ENCODE measurements at places on chromosomes 4 and X. TPM values are rescaled to one million over a fixed set of nuclear protein-coding genes. Genes with fewer than 3 reads are reported as not detected.

Gene MAGEH1
- total RNA-seq = 25.6 TPM

Gene DIPK2B
- total RNA-seq = 26.0 TPM

Gene STPG2
- total RNA-seq = 0.12 TPM

Gene PF4V1
- total RNA-seq = not detected

Gene TLR1
- 6.9 TPM for total RNA-seq

Gene UGT2B10
- total RNA-seq = not detected

Gene RHOXF2
- total RNA-seq = not detected

Gene SHOX
- not detected for total RNA-seq

Gene CCDC110
- total RNA-seq = 1.6 TPM

DNA sequence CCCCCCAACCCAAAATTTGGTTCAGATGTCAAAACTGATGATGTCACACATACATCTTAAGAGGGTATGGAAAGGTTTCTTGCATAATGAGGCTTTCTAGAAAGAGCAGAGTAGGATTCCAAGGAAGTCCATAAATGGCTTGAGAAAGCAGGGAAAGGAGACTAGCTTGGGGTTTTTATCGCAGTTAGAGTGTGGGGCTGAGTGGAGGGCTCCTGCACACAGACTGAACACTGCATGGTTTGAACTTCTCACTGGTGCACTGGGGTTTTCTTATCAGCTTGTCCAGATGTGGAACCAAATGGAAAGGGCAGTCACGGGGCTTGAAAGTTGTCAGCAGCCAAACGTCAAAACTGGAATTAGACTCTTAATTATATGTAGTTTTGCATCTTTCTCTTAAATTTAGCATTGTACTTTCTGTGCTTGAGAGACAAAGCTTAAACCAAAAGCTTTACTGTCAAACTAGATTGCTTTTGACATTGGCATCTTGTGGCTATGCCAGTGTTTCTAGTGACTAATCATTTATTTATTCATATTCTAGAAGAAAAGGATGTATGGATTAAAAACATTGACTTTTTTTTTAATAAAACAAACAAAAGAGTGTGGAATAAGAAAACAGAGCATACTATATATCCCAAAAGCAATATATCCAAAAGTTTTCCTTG is 78.3 kb upstream of the STIM2 start:
- DNase-seq = no peak

- no peak for DNase-seq
Measured at GRCh38 chr4:123578276-123579029, 181.9 kb downstream of the SPRY1 start.

- no peak for DNase-seq
Measured at GRCh38 chr4:144754562-144755410, 108.8 kb downstream of the HHIP start.

DNA sequence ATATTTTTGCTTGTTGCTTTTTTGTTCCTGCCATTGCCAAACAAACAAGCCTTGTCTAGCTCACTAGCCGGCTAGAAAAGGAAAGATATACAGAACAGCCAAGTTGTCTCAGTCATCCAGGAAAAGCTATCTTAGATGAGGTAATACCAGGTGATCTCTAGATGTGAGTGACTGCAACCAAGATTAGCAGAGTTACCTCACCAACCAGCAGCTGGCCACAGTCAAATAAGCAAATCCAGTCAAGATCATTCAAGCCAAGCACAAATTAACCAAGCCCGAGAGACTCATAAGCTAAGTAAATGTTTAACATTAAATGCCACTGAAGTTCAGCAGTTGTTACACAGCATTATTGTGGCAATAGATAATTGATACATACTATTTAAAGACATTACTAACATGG is 108.6 kb downstream of the CENPC start:
- no peak for DNase-seq

DNA sequence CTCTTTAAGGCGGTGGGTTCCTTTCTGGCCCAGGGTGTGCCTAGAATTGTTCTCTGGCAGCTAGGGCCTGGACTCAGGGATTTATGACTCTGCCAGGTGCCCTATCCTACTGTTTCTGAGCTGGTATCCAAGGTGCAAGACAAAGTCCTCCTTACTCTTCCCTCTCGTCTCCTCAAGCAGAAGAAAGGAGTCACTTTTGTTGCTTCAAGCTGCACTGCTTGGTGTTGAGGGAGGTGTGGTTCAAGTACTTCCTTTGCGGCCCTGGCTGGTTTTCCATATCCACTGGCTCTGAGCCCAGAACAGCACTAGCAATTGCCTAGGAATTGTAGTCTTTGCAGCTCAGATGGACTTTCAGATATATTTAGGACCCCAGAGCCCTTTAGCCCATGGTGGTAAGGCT is 39.3 kb downstream of the RTL3 start:
- peak; percentile 24 for DNase-seq

- DNase-seq = no peak
Measured at GRCh38 chr4:122606364-122607043, 14.4 kb downstream of the IL21 start.

- no peak for DNase-seq
Measured at GRCh38 chr4:185870366-185870765, 58.4 kb upstream of the SORBS2 start.

DNA sequence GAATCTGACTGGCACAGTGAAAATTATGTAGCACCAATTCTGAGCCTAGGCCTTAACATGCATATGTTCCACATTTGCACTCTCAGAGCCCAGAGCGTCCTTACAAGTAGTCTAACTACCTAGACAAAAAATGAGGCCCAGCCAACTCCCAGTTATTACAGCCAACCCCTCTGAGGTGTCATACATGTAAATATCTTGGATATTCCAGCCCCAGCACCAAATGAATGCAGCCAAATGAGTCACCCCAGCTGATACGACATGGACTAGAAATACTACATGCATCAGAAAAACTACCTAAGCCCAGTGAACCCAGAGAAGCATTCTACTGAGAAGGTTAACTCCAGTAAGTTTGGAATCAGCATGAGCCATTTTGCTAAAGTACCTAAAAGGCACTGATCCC is 145.1 kb downstream of the STPG2 start:
- no peak for DNase-seq

GRCh38 chr4:87545052-87545451 is 15.9 kb upstream of the SPARCL1 start:
- DNase-seq = no peak

GRCh38 chr4:183155450-183156184 is 56.6 kb downstream of the WWC2 start:
- no peak for DNase-seq

- DNase-seq = no peak
Measured at GRCh38 chr4:164439037-164439436, 314.9 kb upstream of the SMIM31 start.

DNA sequence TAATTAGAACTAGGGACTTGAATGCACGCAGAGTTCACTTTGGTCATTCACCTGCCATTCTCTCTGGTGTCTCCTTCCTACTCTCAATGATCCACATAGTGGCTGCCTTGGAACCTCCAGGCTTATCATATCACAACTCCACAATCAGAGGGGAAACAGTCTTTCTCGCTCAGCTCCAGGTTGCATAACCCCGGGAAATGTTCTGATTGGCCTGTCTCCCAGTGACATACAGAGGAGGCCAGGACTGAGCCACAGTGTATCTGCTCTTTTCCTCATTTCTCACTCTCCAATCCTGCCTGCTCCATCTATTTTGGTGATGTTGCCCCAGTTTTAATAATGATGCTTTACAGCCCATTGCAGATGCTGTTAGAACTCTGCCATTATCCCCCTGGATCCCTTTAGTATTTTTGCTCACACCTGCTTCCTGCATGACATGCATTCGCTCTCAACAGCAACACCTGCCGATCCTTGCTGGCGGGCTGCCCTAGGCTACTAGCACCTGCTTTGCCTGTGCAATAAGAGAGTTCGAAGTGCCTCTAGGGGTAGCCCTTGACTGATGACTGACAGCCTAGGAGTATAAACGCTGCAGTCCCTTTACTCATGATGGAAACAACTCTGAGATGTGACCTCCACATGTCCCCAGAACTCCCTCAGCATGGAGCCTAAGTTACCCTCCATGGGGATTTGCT is 211.3 kb upstream of the RPS6KA3 start:
- no peak for DNase-seq

GRCh38 chrX:78964598-78964997 is 19.4 kb downstream of the P2RY10 start:
- DNase-seq = no peak
